ENCODE measurements at places on chromosomes 12 and 14.

DNA sequence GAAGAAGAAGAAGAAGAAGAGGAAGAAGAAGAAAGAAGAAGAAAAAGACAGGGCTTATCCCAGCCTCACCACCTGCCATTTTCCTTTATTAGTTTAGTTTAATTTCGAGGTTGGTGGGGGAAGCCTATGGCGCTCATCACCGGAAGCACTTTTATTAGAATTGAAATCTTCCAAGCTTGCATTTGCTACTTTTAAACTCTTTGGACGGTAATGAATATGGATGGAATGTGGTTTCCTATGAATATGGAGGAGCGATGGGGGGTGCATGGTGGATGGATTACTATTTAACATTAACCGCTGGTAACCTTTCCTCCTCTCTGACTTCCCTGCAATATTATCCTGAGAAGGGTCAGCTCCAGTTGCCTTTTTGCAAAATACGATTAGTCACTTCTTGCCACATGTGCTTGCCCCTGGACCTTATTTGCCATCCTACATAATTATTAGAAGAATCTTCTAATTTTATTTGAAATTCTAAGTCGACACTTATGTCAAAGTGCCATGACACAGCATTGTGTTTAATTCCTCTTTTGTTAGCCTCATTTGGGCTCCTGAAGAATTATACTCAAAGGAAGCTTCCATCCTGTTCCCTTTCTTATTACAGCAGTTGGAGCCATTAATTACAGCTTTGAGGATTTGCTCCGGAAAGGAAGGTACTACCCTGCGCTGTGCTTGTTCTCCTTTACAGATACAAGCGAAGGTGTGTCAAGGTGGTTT is 424.5 kb downstream of the VRK1 start:
- DNase-seq, result no peak

GRCh38 chr12:3119756-3120601 is 42.8 kb downstream of the TSPAN9 start:
- no peak for DNase-seq

DNA sequence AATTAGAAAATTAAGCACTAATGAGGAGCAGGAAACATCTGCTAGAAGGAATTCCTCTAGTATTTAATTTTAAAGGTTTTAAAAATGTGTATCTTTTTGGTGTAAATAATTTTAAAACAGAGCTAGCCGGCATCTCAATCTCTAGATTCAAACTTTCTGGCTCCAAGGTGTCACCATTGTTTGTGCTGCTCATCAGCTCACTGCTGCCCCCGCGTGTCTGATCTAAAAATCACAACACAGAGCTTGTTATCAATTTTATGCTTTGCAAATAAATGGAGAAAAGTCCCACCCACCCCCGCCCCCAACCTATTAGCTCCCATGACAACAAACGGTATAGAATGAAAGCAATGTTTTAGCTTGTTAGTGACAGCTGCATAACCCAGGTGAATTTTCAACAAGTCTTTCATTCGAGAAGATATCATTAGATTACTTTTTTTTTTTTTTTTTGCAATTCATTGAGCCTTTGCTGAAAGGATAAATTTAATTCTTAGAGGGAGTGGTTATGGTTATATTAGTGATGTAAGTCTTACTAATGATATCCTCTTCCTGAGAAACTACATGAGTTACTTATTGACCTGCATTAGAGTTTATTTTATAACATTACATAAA is 11.3 kb upstream of the ABHD12B start:
- peak; percentile 90 for DNase-seq

DNA sequence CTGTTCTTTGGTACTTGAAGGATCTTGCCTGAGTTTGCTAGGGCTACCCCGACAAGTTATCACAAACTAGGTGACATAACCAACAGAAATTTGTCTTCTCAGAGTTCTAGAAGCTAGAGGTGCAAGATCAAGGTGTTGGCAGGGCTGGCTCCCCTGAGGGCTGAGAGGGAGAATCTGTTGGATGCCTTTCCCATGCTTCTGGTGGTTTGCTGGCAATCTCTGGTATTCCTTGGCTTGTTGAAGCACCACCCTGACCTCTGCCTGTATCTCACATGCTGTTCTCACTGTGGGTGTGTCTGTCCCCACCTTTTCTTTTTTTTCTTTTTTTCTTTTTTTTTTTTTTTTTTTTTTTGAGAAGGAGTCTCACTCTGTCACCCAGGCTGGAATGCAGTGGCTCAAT is 81.2 kb downstream of the VCPKMT start:
- no peak for DNase-seq

DNA sequence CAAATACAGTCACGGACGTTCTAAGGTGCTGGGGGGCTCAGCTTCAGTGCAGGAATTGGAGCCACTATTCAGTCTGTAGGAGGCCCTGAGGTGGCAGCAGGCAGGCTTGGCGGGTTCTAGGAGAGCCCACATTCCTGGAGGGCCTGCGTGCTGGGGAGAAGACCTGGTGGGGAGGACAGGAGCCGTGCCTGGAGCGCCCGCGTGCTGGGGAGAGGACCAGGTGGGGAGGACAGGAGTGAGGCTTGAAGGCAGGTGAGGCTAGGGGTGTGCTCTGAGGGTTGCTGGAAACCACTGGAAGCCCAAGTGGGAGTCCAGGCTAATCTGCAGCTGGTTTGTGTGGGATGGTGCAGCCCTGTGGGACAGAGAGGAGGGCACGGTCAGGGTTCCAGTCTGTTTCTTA is 23.1 kb downstream of the RHOF start:
- no peak for DNase-seq

- DNase-seq, result no peak
Measured at GRCh38 chr12:13727707-13728195, 253.7 kb downstream of the GRIN2B start.

DNA sequence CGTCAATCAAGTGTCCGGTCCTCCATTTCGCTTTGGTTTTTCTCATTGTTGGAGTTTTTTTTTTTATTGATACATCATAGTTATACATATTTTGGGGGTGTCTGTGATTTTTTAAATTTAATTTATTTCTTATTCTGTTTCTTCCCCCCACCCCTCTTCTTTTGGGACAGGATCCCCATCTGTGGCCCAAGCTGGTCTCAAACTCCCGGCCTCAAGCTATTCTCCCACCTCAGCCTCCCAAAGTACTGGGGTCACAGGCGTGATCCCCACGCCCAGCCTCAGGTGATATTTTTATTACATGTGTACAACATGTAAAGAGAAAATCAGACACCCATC is 51.3 kb upstream of the ZFP36L1 start:
- DNase-seq, result no peak

DNA sequence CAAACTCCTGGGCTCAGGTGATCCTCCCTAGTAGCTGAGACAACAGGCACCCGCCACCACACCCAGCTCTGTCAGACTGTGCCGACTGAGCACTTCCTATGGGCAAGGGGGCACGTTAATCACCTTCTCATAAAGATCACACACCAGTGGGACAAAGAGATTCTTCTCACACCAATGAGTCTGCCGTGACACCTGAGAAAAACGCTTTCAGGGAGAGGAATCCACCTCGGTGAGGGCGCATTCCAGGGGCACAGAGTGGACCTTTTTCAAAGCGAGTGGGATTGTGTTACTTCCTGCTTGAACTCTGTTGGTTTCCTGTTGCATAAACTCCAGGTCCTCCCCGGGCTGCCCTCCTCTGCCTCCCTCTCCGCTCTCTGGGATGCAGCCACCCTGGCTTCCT is 17.5 kb upstream of the SCARB1 start:
- DNase-seq, result no peak

- no peak for DNase-seq
Measured at GRCh38 chr12:1829306-1829900, 9.0 kb downstream of the LRTM2 start.

DNA sequence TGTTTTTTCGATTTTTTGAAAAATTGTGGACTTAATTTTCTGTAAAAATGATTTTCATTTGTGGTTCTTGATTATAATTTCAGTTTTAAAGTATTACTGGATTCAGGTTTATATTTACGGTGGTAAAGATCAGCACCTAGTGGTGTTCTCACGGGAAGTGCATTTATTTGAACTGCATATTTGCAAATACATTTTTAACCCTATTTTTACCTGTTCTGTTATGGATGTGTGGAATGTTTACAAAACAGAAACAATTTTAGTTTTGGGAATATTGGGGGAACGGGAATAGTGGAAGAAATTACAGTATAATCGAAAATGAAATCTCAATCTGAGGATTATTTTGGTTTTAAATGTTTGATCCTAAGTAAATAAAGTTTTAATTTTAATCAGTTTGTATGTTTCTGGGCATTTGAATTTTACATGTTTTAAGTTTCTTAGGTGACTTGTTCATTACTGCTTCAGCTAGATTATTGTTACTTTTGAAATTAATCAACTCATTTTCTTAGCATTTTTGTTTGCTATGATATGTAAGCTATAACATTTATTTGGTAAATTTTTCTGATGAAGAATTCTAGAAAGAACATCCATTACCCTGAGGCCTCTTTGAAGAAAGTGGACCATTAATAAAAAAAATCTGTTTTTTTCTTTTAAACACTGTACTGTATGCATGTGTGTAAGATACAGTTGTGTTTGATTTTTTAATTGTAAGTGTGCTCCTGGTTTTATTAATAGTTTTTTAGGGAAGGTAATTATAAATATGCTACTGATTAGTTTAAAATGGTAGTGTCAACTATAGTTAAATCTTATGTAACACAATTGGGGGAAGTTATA is 942 bp downstream of the ATF7IP start:
- no peak for DNase-seq

GRCh38 chr12:125161712-125162022 is 96.4 kb downstream of the AACS start:
- no peak for DNase-seq

DNA sequence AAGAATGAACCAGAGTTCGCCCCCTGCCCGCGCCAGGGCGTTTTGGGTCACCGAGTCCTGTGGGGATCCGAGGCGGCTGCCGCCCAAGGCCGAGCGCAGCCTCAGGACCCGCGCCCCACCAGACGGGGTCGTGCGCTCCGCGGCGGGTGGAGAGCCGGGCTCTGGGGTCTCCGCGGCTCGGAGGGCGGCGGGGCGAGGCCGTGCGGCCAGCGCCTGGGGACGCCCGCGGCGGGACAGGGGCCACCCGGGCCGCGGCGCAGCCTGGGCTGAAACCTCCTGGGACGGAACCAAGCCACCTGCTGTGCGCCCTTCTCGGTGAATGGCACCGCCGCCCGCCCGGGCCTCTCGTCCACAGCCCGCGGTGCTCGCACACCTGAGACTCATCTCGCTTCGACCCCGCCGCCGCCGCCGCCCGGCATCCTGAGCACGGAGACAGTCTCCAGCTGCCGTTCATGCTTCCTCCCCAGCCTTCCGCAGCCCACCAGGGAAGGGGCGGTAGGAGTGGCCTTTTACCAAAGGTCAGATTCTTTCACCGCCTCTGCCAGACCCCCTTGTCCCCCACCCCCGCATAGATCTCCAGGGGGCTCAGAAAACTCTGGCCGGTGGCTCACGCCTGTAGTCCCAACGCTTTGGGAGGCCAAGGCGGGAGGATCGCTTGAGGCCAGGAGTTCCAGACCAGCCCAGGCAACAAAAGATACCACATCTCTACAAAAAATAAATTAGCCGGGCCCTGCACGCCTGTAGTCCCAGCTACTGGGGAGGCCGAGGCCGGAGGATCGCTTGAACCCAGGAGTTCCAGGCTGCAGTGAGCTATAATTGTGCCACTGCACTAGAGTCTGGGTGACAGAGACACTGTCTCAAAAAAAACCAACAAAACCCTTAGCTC is 901 bp downstream of the B3GNT4 start:
- DNase-seq, result peak; percentile 43

DNA sequence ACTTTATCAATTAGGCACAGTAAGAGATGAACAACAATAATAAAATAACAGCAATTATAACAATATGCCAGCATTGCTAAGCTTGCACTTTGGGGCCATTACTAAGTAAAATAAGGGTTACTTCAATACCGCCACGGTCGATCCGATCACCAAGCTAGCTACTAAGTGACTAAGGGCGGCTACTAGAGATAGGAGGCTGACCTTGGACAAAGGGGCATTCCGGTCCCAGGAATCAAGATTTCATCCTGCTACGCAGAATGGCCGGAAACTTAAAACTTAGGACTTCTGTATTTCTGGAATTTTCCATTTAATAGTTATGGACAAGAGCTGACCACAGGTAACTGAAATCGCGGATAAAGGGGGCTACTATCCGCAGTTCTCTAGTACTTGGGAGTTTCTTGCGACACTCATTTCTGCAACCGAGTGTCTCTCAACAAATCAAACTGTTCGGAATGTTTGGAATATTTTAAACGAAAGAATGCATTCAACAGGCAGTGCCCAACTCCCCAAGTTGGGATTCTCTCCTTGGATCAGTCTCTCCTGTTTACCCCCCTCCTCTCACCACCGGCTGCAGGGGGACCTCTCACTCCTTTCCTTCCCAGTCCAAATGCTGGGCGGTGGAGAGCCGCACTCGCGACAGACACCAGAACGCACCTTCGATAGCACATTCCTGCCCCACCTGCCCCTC is 650 bp downstream of the HEBP1 start:
- no peak for DNase-seq

GRCh38 chr12:41304526-41304925 is 116.4 kb downstream of the PDZRN4 start:
- no peak for DNase-seq

- no peak for DNase-seq
Measured at GRCh38 chr12:62604373-62604772, 137.7 kb downstream of the MON2 start.

- DNase-seq, result no peak
Measured at GRCh38 chr12:82174936-82175335, 183.3 kb downstream of the CCDC59 start.

DNA sequence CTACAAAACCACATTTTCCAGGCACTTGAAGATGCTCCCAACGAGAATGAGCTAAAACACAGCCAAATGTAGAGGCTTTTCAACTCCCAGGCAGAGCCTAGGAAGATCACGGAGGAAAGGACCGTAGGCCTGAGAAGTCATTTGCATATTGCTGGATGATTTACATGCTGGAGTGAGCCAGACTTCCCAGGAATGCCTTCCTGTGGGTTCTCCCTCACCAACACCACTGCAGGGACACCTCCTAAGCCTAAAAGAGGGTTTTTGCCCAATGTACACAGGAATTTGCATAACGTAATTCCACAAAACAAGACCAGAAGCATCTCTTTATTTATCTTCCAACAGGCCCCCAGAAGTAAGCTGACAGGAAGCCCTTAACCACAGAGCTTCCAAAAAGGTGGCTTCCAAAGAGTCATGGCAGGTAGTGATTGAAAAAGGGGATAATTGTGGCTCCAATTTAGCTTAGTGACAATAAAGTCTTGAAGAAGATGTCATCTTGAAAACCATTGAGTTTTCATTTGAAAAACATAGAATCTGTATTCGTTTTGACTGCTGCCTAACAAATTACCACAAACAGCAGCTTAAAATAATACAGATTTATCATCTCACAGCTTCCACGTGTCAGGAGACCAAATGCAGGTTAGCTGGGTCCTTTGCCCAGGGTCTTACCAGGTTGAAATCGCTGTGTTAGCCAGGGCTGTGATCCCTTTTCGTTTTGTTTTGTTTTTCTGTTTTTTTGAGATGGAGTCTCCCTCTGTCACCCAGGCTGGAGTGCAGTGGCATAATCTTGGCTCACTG is 116.2 kb downstream of the EGLN3 start:
- no peak for DNase-seq

DNA sequence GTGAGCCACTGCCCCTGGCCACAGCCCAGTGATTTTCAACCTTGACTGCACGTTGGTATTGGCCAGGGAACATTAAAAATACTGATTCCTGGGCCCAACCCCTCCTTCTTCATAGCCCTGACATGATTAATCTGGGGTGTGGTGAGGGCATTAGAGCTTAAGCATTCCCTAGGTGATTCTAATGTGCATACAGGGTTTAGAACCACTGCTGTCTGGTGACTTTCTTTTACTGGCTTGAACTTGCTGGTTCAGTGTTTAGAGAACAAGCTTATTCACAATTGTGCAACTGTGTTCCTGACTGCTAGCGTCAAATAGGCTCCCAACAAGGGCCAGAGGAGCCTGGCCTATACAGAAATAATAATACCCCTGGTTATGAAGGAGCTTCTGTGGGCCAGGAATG is 488.8 kb upstream of the CCDC196 start:
- DNase-seq, result no peak

- no peak for DNase-seq
Measured at GRCh38 chr14:51780741-51781140, 79.7 kb upstream of the GNG2 start.
